Stimulated activated CD8-positive, alpha-beta memory T cell treated with anti-CD3 and anti-CD28 coated beads, Interleukin-15, amount 100 ng/mL, for 1 hour (primary cell): ENCODE measurements at places on chromosomes 7 and 10.

- DNase-seq = no peak
Observed at GRCh38 chr7:54292171-54292925, 249.8 kb upstream of the VSTM2A start.

- DNase-seq = no peak
Observed at GRCh38 chr7:121132940-121133339, 144.4 kb downstream of the CPED1 start.

DNA sequence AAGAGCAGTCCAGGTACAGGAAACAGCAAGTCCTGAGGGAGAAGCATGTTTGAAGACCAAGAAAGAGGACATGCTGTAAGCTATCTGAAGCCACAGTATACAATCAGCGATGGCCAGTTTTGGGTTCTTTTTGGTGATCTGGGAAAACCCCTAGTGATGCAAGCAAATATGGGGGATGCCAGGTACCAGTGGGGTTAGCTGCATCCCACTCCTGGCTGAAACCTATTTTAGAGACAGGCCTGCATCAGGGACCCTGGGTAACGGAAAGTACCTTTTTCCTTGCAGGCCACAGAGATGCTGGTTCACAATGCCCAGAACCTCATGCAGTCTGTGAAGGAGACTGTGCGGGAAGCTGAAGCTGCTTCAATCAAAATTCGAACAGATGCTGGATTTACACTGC lies 32.9 kb downstream of the AP3M1 start:
- no peak for DNase-seq

DNA sequence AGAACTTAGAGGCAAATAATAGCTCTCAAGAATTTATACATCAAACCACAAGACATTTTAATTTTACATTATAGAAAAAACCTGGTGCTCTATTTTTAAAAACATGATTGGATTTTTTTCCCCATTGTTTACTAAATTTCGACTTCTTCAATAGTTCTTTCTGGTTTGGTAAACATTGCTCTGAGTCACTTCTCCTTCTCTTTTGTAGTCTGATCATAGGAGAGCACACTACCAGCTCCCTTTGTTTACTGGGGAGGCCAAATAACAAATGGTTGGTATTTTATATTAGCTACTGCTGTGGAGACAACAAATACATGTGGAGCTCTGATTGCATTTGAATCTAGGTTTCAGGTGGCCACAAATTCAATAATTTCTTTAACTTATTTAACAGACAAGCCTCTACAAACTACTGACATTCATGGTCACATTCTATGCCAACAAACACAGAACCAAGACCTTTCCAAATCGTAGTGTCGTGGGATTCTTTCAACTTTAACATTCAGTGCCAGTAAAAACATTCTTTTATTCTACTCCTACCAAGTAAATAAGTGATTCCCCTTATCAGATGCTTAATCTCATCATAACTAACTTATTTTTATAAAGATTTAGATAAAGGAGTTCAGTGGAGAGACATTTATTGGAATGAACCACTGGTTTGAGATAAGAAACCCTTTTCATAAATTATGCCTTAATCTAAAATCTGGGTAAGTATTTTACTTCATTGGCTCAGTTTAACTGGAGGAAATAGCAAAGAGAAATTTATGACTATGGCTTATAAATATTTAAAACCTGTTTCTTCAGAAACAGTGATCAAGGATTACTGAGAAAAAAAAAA lies 17.7 kb upstream of the FXYD4 start:
- no peak for DNase-seq

DNA sequence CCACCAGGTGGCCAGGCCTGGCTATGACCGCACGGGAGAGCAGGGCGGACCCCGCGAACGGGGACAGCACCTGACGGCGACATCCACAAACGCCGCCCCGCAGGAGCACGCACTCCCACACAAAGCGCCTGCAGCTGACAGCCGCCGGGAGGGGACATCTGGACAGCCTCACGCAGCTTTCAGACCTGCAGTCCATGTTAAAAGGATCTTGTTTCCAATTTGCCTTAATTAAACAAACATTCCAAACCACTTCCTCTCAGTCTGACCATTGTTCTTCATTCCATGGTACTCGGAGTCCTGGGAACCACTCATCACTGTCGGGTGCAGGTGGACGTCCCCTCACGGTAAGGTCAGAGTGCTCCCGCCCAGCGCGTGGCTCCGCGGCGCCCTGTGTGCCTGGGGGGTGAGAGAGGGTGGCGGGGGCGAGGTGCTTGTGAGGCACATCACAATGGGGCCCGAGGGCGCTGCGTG lies 5.9 kb upstream of the GPER1 start:
- DNase-seq = no peak

- no peak for DNase-seq
Observed at GRCh38 chr10:87838650-87839049, 20.6 kb upstream of the ATAD1 start.

DNA sequence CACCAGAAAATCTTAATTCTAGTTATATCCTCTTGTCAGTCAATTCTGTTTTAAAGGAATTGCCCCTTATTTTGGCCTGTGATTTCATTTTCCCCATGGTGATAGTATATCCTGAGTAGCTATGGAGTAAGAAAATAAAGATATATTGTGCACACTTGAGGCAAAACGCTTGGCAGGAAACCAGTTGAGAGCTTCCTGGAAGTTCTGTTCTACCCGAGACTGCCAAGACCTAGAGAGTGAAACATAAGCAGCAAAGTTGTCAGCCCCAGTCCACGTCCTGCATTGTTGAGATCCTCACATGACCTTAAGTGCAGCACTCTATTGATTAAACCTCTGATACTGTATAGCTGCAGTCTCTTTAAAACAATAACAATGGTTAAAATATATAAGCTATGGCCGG lies 235.2 kb downstream of the CDC14C start:
- no peak for DNase-seq

GRCh38 chr7:156005202-156005691 lies 193.0 kb upstream of the SHH start:
- no peak for DNase-seq

- no peak for DNase-seq
Observed at GRCh38 chr10:78802431-78802830, 266.3 kb upstream of the ZMIZ1 start.

- DNase-seq = no peak
Observed at GRCh38 chr10:129397198-129397974, 69.7 kb upstream of the MGMT start.

GRCh38 chr10:128575761-128576160 lies 449.5 kb upstream of the MKI67 start:
- no peak for DNase-seq
